ENCODE measurements at places on chromosomes 1 and 21. TPM values are rescaled to one million over a fixed set of nuclear protein-coding genes. Genes with fewer than 3 reads are reported as not detected.
A peak's percentile ranks its signal among the peaks of the same experiment; 100 is the strongest.

- no peak for DNase-seq
- no peaks in the 10 kb centered on the region for H3K36me3 ChIP-seq
- no peak overlapping the region for H3K4me3 ChIP-seq
- H3K27ac ChIP-seq = no peak overlapping the region
These were observed 20.1 kb upstream of the PDE4B start for GRCh38 chr1:65772607-65773006.

DNA sequence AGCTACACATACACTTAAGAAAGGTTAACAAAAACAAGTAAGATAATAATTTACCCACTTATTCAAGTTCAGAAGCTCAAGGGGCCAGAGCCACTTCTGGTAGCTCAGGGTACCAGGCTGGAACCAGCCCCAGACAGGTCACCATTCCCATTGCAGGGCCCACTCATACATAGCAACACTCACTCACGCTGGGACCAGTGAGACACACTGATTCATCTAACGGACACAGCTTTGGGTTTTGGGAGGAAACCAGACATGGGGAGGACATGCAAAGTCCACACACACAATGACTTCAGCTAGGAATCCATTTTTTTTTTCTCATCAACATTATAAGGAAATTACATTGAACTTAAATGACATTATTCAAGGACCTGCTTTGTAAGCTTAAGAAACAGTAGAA, 169.1 kb downstream of the ZC3H11B start:
- no peak overlapping the region for H3K27ac ChIP-seq
- H3K27me3 ChIP-seq = no peaks in the 10 kb centered on the region
- H3K36me3 ChIP-seq = no peaks in the 10 kb centered on the region
- H3K4me3 ChIP-seq = no peak overlapping the region

DNA sequence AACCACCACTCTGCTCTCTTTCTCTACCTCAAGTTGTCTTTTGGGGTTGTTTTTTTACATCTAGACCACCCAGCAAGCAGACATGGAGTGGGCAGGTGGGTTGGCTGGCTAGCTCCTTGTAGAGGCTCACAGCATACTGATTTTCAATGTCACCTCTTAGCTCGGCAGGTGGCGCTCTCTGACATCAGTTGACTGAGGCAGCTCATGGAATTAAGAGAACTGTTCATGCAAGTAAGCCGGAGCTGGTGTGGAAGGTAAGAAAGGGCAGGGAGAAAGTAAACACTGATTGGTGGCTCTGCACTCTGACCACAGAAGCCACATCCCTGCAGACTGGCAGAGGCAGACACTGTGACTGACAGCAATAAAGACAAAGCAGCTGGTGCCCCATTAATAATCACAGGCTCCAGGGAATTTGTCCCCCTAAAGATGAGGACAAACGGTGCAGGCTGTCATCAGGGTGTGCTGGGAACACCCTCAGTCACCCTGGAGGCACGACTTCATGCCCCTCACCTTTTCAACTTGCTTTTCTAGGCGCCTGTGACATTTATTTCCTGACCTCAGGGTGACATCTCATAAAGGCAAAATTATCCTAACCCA, 226.8 kb downstream of the LMX1A start:
- H3K27me3 ChIP-seq = no peaks in the 10 kb centered on the region
- no peak overlapping the region for H3K4me3 ChIP-seq
- H3K27ac ChIP-seq = no peak overlapping the region
- DNase-seq = no peak
- no peaks in the 10 kb centered on the region for H3K4me1 ChIP-seq

DNA sequence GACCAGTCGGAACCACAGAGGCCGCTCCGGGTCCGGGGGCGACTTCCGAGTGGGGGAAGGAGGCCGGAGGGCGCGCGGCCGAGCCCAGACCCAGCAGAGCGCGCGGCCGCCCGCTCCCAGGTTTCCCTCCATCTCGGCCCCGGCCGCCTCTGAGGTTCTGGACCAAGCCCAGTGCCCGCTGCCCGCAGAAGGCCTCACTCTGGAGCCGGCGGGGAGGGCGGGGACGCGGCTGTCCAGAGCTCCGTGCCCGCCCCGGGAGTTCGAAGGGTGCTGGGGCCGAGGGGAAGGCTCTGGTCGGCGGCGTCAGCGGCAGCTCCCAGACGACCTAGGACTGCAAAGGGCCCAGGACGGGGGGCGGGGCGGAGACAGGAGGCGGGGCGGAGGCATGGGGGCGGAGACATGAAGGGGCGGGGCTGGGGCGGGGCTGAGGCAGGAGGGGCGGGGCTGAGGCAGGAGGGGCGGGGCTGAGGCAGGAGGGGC, 48.0 kb upstream of the SLC19A1 start:
- H3K27ac ChIP-seq = peak overlapping the region; percentile 76
- peaks cover 18% of the 10 kb centered on the region for H3K4me1 ChIP-seq
- H3K36me3 ChIP-seq = no peaks in the 10 kb centered on the region
- H3K4me3 ChIP-seq = peak overlapping the region; percentile 56

GRCh38 chr21:33071770-33072306, 1.9 kb downstream of the OLIG1 start:
- DNase-seq = no peak
- no peaks in the 10 kb centered on the region for H3K36me3 ChIP-seq
- H3K27ac ChIP-seq = no peak overlapping the region
- H3K27me3 ChIP-seq = peaks cover 94% of the 10 kb centered on the region
- H3K4me1 ChIP-seq = peaks cover 26% of the 10 kb centered on the region
- peak overlapping the region; percentile 35 for H3K4me3 ChIP-seq

GRCh38 chr1:204831186-204831585, 39.5 kb upstream of the NFASC start:
- H3K4me3 ChIP-seq = no peak overlapping the region
- DNase-seq = no peak
- no peaks in the 10 kb centered on the region for H3K4me1 ChIP-seq
- H3K36me3 ChIP-seq = no peaks in the 10 kb centered on the region
- H3K27ac ChIP-seq = no peak overlapping the region
- peaks cover 76% of the 10 kb centered on the region for H3K27me3 ChIP-seq

DNA sequence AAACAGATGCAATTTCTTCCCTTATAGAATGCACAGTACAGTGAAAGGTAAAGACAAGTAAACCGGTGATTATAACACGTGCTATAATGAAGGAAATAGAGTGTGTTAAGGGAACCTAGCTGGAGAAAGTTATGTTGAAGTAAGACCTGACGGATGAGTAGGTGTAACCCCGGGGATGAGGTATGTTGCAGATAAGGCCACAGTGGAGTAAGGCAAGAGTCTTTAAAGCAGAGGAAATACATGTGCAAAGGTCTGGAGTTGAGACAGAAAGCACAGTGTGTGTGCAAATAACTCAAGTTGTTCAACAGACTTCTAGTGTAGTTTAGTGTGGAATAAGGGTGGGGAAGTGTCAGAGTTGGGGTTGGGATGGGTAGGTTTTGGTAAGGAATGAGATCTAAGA, 2.9 kb downstream of the DBT start:
- H3K4me1 ChIP-seq = peaks cover 47% of the 10 kb centered on the region
- H3K27me3 ChIP-seq = no peaks in the 10 kb centered on the region
- H3K4me3 ChIP-seq = no peak overlapping the region
- H3K27ac ChIP-seq = no peak overlapping the region
- H3K36me3 ChIP-seq = peaks cover 4% of the 10 kb centered on the region

GRCh38 chr21:33434770-33435360, 31.7 kb downstream of the IFNGR2 start:
- peak overlapping the region; percentile 68 for H3K27ac ChIP-seq
- H3K4me1 ChIP-seq = peaks cover 37% of the 10 kb centered on the region
- H3K4me3 ChIP-seq = no peak overlapping the region
- no peak for DNase-seq

DNA sequence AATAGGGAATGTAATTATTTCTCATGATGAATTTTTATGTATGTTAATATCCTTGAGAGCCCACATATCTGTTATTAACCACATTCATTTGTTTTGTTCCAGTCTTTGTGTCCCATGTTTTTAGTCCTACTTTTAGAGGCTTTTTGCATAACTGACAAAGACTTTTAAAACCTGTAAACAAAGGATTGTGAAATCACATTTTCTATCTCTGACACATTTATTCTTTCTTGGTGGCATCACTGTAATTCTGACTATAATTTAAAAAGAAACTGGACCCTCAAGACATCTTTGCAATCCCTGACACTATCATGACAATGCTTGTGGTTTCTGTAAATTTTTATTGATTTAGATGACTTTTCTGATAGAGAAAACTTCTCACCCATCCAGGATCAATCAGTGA, 313.1 kb downstream of the SIPA1L2 start:
- no peak for DNase-seq
- no peak overlapping the region for H3K4me3 ChIP-seq
- no peak overlapping the region for H3K27ac ChIP-seq
- no peaks in the 10 kb centered on the region for H3K36me3 ChIP-seq
- no peaks in the 10 kb centered on the region for H3K4me1 ChIP-seq

GRCh38 chr21:46094401-46095082, 3.4 kb upstream of the COL6A2 start:
- no peak overlapping the region for H3K4me3 ChIP-seq
- no peaks in the 10 kb centered on the region for H3K4me1 ChIP-seq
- no peak overlapping the region for H3K27ac ChIP-seq

DNA sequence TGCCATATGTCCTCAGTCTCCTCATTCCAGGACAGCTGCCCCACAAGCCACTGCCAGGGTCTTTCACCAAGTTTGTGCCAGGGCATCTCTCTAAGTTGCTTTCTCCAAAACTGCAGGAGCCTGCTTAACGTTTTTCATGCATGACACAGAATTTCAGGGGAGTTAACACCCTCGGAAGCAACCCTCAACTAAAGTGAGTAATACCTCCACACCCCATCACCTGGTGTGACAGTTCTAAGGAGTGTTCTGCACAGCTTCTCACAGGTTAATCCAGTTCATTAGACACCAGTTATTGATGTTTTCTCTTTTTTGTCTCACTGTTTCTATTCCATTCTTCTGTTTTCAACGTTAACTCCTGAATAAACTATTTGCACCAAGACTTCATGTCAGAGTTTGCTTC, 115.0 kb downstream of the BACH1 start:
- no peaks in the 10 kb centered on the region for H3K27me3 ChIP-seq
- H3K4me3 ChIP-seq = no peak overlapping the region
- peaks cover 4% of the 10 kb centered on the region for H3K4me1 ChIP-seq

DNA sequence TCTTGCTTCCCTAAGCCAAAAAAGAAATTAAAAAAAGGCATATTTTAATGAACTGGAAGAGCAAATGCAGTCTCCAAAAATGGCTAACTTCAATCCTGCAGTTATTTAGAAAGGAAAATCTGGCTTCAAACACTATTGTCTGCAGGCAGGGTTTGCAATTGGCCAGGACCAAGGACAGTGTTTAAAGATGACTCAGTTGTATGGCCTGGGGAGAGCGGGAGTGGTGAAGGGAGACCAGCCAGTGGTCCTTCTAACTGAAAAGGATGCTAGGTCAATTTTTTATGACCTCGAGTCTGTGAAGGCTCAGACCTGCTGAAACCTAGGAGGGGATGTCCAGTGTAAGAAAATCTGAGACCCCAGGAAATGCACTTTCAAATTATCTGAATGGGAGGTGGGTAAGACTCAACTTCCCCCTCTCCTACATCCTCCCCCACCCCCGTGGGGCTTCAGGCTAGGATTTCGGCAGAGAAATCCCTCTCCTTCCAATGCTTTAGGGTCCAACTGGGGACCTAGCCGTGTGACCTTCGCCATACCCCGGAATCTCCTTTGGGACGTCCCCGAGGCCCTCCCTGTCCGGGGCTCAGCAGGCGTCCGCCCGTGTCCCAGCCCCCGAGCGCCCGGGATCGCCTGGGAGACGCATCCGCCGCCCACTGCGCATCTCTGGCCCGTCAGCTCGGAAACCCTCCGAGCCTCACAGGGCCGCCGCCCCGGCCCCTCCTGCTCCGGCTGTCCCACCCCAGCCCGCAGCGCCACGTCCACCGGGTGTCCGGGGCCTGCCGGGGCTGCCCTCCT, 602 bp upstream of the RIMKLA start:
- no peak overlapping the region for H3K27ac ChIP-seq
- no peak for DNase-seq
- H3K4me1 ChIP-seq = peaks cover 7% of the 10 kb centered on the region
- H3K27me3 ChIP-seq = no peaks in the 10 kb centered on the region
- peak overlapping the region; percentile 51 for H3K4me3 ChIP-seq

- no peaks in the 10 kb centered on the region for H3K27me3 ChIP-seq
- no peaks in the 10 kb centered on the region for H3K36me3 ChIP-seq
- no peak overlapping the region for H3K4me3 ChIP-seq
- H3K4me1 ChIP-seq = no peaks in the 10 kb centered on the region
These were observed 111.2 kb downstream of the GIPC2 start for GRCh38 chr1:78156805-78157521.

GRCh38 chr1:23533246-23534023, 2.4 kb upstream of the E2F2 start:
- H3K36me3 ChIP-seq = no peaks in the 10 kb centered on the region
- H3K27ac ChIP-seq = peak overlapping the region; percentile 14
- DNase-seq = no peak
- H3K27me3 ChIP-seq = peaks cover 26% of the 10 kb centered on the region
- H3K4me1 ChIP-seq = peaks cover 56% of the 10 kb centered on the region

GRCh38 chr1:94117259-94117851, 3.6 kb downstream of the ABCA4 start:
- no peaks in the 10 kb centered on the region for H3K4me1 ChIP-seq
- H3K36me3 ChIP-seq = no peaks in the 10 kb centered on the region
- H3K27me3 ChIP-seq = no peaks in the 10 kb centered on the region
- peak; percentile 44 for DNase-seq

- no peaks in the 10 kb centered on the region for H3K27me3 ChIP-seq
- H3K27ac ChIP-seq = no peak overlapping the region
- DNase-seq = no peak
- no peaks in the 10 kb centered on the region for H3K36me3 ChIP-seq
These were observed 37.2 kb downstream of the CFH start for GRCh38 chr1:196689001-196689400.

DNA sequence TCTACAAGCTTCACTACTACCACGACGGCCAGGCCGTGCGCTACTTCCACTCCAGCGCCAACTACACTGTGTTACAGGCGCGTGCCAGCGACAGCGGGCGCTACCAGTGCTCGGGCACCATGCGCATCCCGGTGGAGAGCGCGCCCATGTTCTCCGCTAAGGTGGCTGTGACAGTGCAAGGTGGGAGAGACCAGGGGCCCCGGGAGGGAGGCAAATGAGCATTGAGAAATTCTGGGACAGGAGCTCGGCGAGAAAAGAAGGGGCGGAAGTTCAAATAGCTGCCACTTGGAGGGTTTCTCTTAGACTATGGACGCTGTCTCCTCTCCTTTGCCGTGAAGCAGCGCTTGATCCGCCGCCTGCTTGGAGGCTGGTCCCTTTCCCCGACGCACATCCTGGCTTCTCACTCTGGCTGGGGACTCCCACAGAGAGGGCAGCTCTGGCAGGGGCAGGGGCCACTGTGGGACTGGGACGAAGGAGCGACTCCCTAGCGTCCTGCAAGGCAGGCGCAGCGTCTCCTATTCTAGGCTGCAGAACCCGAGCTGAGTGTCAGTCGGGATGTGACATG, 4.6 kb downstream of the FCRLB start:
- H3K4me3 ChIP-seq = peak overlapping the region; percentile 97
- H3K36me3 ChIP-seq = no peaks in the 10 kb centered on the region
- peak overlapping the region; percentile 85 for H3K27ac ChIP-seq
- H3K4me1 ChIP-seq = peaks cover 30% of the 10 kb centered on the region
- H3K27me3 ChIP-seq = peaks cover 51% of the 10 kb centered on the region

DEDD gene
- total RNA-seq = 37.7 TPM

C1orf105 gene
- not detected for total RNA-seq

BTBD8 gene
- 6.9 TPM for total RNA-seq

FAM151A gene
- 1.2 TPM for total RNA-seq

CDC42BPA gene
- total RNA-seq = 29.5 TPM

KRTAP12-2 gene
- not detected for total RNA-seq

G0S2 gene
- total RNA-seq = 22.3 TPM

KLF17 gene
- total RNA-seq = 0.26 TPM

ROR1 gene
- 5.0 TPM for total RNA-seq

C4BPA gene
- 1.2 TPM for total RNA-seq

UBL4B gene
- not detected for total RNA-seq
